ENCODE measurements at places on chromosomes 4 and X.

- no peak for DNase-seq
These were observed 12.6 kb downstream of the RUFY3 start for GRCh38 chr4:70734168-70734954.

DNA sequence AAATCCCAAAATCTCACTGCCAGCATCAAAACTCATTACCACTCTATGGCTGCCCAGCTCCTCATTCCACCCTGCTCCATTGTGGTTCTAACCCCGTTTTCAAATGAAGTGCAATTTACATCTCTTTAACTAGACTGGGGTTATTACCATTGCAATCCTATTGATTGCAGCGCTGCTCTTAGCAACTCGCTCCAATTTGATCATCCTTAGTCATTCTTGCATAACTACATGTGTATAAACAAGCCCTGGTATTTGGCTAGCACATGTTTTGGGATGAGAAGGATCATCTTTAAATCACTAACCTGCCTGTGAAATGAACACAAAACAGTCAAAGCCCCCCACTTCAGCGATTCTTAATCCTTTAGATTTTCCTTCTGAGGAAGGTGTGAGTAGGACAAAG lies 340.1 kb upstream of the PPARGC1A start:
- no peak for DNase-seq

GRCh38 chr4:1116838-1117237 lies 3.5 kb upstream of the RNF212 start:
- DNase-seq, result no peak

- no peak for DNase-seq
These were observed 249.1 kb upstream of the FAM47A start for GRCh38 chrX:34381241-34381640.

- DNase-seq, result no peak
These were observed 546 bp downstream of the ZRSR2 start for GRCh38 chrX:15790769-15791290.

DNA sequence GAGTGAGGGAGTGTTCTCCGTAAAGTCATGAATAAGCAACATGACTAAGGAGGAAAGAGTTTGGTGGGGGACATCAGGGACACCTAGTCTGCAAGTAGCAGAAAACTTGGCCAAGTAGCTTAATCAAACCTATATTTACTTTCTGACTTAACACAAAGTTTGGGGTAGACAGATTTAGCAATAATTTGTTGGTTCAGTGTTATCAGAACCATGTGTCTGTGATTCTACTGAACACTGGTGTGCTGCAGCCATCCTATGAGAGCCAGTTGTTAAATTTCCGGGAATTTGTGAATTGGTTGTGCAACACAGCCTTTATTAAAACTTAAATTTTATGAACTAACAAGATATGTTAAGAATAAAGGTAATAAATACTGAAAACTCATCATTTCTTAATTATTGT lies 469.3 kb downstream of the C4orf33 start:
- no peak for DNase-seq

DNA sequence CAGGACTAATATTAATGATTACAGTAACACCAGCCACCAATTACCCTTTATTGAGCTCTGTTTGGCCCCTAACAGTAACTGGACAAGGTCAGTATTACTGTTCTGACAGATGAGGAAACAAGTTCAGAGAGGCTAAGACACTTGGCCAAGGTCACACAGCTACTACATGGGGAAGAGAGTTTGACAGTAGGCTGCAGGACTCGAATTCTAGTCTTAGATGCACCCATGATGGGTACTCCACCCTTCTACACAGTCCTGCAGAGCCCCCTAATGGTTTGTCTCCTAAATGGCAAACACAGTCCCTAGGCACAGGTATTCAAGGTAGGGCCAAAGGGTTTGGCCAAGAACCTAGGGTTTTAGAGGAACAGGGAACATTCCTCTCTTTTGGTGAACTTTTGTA lies 93.9 kb downstream of the NSUN7 start:
- no peak for DNase-seq

GRCh38 chr4:169604903-169605331 lies 7.5 kb downstream of the NEK1 start:
- no peak for DNase-seq

DNA sequence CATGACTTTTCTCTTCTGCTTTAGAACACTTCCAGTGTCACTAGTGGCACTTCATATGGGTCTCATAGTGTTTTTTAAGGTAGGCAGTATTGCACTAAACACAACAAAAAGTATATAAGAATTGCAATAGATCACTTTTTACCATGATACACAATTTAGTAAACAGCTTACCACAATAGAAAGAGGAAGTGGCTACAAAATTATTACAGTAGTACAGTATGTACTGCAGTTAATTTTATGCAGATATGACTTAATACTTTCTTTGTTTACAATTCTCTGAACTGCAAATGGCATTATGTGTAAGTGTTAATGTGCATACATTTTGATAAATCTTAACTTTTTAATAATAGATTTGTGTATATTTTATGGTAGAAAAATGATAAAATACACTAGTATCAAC lies 157.3 kb downstream of the RRAGB start:
- no peak for DNase-seq

DNA sequence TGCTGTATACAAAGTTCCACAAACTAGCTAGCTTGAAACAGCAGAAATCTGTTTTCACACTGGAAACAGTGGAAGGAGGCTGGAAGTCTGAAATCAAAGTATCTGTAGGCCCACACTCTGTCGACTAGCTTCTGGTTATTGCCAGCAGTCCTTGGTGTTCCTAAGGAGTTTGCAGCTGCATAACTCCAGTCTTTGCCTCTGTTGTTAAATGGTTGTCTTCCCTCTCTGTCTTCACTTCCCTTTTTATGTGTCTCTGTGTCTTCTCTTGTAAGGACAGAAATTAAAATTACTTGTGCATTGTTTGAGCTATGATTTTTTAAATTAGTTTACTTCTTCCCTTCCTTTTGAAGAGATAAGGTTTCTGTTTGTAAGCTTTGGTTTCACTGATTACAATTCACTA lies 8.2 kb downstream of the MTHFD2L start:
- no peak for DNase-seq

DNA sequence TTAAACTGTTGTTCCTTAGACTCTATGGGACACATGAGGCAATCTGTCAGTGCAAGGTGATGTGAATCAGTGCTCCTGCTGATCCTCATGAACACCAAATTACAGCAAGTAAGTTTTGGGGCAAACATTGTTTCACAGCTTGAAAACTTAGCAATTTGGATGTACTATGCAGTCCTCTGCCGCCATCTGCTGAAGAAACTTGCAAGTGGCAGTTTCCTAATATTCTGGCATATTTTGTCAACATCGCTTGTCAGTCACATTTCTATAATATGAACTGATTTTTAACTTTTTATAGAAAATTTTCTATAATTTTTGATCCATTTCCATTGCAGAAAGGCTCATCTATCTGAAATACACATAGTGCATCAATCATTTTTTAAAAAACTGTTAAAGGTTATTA lies 56.3 kb downstream of the ZAR1 start:
- DNase-seq, result peak; percentile 20

DNA sequence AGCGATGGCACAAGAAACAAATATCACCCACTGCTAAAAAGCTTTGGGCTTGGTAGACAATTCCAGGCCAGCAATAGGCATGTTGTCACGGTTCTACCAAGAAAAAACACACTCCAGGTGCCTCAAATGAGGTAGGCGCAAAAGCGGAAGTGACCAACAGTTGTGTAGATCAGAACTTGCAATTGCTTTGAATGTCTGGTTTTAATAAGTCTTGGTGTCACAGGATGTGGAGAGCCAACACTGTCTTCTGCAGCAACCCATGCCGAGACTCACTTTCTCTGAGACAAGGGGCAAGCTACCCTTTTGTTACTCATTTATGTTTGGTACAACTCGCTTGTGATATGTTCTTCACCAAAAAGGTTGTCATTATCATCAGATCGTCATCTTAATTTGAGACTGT lies 188.8 kb downstream of the HS6ST2 start:
- no peak for DNase-seq

DNA sequence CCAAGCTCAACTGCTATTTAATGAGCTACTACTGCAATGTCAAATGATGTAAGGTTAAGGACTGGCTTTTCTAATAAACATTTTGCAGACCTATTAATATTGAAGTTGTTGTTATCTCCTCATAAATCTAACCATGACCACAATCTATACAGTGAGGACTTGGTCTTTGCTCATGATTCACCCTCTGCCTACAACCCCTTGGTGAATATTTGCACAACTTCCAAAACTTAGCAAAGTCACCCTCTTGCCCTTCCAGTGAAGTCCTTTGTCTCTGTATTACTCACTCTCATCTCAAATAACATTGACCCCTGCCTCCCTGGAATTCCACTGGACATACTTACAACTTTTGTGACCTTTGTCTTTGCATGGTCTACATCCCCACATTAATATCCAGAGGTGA lies 204.5 kb downstream of the KCNIP4 start:
- DNase-seq, result no peak

- no peak for DNase-seq
These were observed 27.4 kb upstream of the CCSER1 start for GRCh38 chr4:90099812-90100211.

DNA sequence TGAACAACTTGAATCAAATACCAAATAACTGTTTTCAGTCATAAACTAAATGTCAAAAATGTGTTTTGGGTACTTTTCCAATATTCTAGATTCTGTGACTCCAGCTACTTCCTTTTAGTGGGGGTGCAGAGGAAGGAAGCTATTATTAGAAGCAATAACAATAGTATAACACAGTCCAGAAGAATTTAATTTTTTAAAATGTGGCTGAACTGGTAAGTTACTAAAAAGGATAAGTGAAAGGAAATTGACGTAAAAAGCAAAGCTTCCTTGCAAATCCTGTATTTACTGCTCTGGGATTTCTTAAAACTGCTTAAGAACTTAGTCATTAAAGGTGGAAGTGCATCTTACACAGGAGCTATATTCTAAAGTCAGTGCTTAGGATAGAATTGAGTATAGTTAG lies 53.2 kb downstream of the MOSPD2 start:
- DNase-seq, result no peak

DNA sequence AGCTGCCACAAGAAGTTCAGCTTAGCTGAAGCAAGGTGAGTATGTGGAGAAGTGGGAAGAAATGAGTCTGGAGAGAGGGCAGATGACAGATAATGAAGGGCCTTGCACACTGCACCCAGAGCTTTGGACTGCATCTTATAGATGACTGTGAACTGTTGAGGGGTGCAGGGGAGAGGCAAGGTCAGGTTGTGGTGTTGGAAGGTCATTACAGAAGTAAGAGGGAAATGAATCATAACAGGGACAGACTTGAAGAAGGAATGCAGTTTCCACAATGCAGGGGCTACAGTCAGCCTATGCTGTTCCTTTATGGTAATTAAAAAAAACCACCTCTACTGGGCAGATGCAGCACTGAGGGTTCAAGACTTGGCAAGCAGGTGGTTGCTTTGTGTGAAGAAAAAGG lies 4.8 kb upstream of the IGFBP7 start:
- no peak for DNase-seq

GRCh38 chr4:183721207-183722081 lies 62.4 kb downstream of the TRAPPC11 start:
- no peak for DNase-seq

DNA sequence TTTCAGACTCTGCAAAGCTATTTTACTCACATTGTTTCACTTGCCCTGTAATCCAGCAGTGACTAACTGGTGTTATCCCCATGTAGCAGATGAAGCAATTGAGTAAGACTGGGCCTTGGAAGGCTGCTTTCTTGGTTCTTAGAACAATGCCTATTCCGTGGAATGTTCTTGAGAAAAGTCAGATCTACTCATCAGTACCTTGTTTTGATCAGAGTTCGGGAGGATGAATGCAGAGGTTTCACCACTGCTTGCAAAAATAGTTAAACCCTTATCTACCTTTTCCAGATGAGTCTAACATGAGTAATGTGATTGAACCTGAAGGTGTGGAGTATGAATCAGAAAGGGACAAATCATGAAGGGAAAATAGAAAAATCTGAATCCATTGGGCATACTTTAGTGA lies 1.8 kb downstream of the MAOB start:
- DNase-seq, result no peak

DNA sequence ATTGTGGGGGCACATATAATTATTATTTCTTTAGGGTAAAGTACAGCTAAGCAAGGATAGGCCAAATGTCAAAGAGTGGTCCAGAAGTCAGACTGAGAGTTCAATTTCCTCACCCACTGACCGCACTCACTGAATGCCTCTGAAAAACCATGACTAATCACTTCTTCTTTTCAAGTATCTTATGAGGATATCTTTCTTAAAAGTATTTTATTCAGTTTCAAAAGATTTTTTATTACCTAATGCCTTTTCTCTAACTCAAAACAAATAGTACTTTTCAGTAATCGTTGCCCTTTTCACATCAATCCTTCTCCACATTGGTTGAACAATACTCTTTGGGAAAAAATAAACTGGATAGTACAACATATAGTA lies 61.7 kb upstream of the CAMK2D start:
- DNase-seq, result no peak

GRCh38 chr4:2515830-2516550 lies 20.5 kb upstream of the FAM193A start:
- DNase-seq, result no peak

DNA sequence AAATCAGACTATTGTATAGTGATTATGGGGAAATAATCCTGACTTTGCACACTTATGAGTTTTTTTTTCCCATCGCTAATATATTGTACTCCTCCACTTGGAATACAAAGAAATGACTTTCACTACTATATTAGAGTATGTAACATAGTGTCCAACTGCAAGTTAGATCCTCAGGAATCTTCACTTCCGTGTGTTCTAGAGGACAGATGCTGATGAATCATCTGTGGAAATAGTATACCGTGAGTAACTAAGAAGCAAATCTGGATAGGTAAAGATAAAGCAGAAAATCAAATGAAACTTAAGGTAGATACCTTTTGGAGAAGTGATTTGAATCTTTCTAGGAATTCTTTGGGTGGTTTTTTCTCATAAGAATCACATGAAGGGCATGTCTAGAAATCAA lies 8.3 kb downstream of the IL21 start:
- no peak for DNase-seq

DNA sequence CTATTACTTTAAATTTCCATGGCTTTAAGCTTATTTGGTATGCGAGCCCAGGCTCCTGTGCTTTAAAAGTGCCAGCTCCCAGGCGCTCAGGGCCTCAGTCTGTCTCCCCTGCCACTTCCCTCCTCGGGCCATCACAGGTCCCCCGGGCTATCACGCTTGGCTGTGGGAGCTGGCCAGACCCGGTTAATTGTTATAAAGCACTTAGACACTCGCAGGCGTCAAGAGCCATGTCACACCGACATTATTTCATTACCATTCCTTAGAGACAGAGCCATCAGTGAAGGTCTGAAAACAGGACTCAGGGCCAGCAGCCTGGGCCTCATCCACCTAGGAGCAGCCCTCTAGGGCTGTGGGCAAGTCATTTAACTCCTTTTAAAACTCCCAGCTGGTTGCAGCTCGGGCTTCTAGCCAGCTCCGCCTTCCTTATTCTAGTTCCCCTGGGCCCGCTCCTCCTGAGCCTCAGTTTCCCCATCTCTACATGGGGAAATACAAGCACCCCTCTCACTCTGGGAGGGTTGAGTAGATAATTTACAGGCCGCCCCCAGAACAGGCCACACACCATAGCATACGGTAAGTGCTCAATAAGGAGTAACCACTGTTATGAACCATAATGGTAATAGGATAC lies 99.0 kb downstream of the HMX1 start:
- no peak for DNase-seq

GRCh38 chr4:182806259-182807252 lies 110.6 kb downstream of the DCTD start:
- peak; percentile 49 for DNase-seq

Data from NCI-H1105 treated with DMSO at 0.1 percent for 48 hours (cell line).